NCI-H774 (cell line): ENCODE measurements at places on chromosomes 3 and 15.

DNA sequence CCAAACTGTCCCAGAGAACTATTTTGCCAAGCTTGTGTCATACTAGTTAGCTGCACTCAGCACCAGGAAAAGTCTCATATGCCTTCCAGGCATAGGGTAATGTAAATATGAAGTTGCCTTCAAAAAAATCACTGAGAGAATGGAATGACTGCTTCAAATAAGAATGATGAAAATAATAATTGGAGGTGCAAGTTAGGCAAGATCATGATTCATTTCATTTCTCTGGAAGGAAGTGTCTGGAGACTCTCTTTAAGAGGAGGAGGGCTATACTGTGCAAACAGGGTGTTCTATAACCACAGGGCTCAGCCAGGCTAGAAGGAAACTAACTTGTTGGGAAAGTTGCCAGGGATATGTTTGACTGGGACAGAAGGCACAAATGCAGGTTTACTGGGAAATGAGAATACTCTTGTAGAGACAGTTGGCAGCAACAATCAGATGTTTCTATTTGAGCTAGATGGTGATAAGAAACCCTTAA is 4.3 kb downstream of the SIDT1 start:
- no peak for DNase-seq

- no peak for DNase-seq
These were observed 6.0 kb downstream of the GATM start for GRCh38 chr15:45372041-45372995.

- no peak for DNase-seq
These were observed 10.8 kb downstream of the TF start for GRCh38 chr3:133756716-133757694.

GRCh38 chr3:152100491-152101132 is 168.1 kb upstream of the MBNL1 start:
- no peak for DNase-seq

DNA sequence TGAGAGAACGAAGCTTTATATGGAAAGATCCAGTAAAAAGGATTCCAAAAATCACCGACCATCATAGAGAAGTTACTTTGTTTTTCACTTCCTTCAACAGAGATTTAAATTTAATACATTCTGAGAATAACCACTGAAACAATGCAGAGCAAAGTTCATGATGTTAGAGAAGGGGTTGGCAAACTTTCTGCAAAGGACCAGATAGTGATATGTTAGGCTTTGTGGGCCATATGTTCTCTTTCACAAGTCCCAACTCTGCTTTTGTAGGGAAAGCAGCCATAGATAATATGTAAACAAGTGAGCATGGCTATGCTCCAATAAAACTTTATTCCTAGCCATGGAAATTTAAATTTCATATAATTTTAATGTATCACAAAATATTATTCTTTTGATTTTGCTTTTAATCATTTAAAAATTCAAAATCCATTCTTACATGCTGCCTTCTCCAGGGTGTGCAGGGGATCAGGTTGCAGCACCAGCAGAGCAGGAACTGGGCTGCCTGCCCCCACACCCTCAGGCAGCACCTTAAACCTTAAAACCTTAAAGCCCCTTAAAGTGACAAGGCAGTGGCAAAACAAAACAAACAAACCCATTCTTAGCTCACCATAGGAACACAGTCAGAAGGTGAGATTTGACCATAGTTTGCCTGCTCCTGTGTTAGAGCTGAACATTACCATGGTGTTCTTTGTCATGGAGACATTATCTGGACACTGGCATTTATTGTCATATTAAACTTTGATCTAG is 16.9 kb upstream of the IGSF10 start:
- DNase-seq: no peak

- DNase-seq: no peak
These were observed 68.8 kb upstream of the SLC6A6 start for GRCh38 chr3:14333621-14334020.

- DNase-seq: no peak
These were observed 93.4 kb downstream of the FNDC3B start for GRCh38 chr3:172132721-172133311.

- no peak for DNase-seq
These were observed 2.9 kb upstream of the TMEM266 start for GRCh38 chr15:76056931-76057330.

DNA sequence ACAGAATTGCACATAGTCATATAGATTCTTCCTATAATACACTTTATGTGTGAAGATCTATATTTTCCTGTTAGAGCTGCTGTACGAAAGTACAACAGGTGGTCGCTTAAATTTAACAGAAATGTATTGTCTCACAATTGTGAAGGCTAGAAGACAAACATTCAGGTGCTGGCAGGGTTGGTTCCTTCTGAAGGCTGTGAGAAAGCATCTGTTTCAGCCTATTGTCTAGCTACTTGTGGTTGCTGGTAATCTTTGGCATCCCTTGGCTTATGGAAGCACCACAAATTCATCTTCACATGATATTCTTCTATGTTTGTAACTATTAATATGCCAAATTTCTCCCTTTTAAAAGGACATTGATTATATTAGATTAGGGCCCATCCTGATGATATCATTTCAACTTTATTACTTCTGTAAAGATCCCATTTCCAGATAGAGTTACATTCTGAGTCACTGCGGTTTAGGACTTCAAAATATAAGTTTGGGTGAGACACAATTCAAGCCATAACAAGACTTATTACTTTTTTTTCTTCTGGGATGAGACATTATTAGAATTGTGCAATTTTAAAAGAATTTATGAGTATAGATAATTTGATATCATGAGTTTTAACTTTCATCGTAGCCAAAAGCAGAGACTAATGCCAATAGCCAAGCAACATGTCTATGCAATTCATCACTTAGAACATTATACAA is 248.1 kb upstream of the BCHE start:
- DNase-seq: no peak

DNA sequence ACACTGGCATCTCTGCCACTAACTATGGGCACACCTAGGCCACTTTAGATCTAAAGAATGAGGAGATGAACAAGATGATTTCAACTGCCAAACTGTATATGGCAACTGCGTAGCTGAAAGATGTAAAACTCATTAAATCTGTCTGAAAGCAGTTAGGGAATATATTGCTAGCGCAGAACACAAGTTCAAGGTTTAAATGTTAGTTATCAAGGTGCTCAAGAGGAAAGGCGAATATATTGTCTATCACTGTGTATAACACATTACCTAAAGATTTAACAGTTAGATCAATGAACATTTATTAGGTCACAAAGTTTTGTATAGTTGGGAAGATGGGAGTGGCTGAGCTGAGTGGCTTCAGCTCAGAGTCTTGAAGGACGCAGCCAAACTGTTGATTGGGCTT is 33.9 kb upstream of the PSMD6 start:
- DNase-seq: no peak

DNA sequence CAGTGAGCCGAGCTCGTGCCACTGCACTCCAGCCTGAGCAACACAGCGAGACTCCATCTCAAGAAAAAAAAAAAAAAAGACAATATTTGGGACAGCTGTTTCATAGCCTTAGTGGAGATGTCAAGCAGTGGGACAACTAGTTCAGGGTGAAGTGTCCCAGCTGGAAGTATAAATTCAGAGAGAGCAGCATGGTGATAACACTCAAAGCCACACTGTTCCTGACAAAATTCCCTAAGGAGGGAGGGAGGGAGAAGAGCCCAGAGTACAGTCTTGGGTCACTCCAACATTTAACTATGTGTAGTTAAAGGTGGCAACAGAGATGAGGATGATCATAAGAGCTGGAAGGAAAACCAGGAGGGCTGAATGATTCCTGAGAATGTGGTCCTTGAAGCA is 21.1 kb upstream of the IP6K2 start:
- no peak for DNase-seq

DNA sequence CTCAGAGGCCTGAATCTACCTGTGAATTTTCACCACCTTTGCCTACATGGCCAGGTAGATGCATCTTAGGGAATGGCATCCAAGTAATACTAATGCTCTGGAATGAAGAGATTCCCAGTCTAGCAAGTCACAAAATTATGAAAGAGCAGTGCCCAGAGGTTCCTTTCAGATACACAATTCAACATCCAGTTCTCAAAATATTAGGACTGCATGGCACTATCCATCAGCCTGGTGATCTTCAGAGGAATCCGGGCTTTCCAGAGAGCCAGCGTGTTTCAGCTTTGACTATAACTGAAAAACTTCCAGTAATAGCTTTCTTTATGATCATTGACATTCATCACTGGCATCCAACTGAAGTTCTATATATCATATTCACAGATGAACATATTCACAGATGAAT is 849.8 kb downstream of the AGBL1 start:
- DNase-seq: no peak

DNA sequence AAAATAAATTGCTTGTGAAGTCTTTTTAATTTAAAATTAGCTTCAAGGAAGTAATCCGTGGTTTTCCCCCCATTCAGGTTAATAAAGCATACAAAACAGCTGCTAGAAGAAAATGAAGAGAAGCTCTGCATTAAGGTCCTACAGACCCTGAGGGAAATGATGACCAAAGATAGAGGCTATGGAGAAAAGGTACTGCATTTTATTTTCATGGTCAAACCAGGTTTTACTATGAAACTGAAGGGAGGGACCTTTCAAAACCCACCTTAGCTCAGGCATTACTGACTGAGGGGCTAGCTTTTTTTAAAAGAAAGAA is 218.5 kb downstream of the ITPR1 start:
- no peak for DNase-seq

DNA sequence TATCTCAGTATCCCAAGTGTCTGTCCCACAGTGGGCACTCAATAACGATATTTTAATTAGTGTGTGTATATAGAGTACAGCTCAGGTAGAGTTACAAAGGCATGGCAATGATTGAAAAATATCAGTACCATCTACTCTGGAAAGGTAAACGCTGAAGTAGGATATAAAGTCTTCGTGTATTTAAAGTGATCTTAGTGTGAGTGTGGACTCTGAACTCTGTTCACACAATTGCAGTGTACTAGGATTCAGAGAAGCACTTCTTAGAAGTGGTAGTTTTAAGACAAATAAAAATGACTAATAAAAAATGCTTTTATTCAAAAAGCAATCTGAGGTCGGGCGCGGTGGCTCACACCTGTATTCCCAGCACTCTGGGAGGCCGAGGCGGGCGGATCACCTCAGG is 62.9 kb upstream of the RAP2B start:
- DNase-seq: no peak
